ENCODE measurements at places on chromosomes 1 and 21.

DNA sequence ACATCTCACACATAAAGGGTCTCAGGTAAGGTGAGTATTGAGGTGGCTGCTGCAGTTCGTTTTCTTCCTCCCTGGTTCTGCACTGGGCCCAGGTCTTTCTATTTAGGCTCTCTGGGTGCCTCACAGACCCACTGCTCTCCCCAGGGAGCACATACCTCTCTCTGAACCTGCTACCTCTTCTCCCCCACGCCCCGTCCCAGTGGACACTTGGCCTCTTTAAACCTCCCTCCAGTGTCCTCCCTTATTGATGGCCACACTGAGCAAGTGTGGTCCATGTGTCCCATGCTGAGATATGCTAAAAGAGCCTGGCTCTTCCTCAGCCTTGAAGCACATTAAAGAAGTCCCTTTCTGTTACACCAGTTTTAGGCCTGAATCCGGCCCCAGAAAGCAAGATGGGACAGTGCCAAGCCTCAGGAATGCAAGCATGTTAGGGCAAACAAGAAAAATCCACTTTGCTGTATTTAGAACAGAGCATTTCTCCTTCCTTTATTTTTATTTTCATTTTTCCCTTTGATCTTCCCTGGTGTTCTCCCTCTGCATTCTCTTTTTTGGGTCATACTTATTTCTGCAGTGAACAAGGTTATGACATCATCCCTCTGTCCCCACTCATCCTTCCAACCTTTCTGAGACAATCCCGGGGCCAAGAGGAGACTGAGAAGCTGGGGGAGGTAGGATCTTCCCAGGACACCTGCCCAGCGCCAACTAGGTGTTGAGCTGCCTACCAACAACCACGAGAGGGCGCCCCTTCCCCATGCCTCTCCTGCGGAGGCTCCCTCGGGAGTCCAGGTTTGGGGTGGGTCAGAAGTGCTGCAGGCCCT lies 5.0 kb upstream of the CHI3L2 start:
- DNase-seq: peak; percentile 70

- peak; percentile 77 for DNase-seq
These were observed 61.7 kb upstream of the ADAR start for GRCh38 chr1:154669464-154670282.

DNA sequence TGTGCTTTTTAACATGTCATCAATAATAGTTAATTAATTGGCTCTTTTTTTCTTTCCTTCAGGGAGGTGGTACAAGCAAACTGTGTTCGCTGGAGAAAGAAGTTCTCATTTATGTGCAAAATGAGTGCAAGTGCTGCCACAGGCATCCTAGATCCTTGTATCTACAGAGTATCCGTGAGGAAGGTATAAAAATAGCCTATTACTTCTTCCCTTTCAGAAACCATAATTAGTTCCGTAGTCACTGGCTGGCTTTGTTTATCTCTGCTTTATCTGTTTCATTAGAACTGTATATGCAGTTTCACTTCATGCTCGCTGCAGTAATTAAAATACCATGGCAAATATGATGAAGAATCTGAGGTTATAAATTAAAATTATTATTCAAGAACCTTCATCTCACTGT lies 40.6 kb downstream of the EEIG2 start:
- no peak for DNase-seq

- peak; percentile 71 for DNase-seq
These were observed 26.7 kb upstream of the RPTN start for GRCh38 chr1:152185544-152186391.

DNA sequence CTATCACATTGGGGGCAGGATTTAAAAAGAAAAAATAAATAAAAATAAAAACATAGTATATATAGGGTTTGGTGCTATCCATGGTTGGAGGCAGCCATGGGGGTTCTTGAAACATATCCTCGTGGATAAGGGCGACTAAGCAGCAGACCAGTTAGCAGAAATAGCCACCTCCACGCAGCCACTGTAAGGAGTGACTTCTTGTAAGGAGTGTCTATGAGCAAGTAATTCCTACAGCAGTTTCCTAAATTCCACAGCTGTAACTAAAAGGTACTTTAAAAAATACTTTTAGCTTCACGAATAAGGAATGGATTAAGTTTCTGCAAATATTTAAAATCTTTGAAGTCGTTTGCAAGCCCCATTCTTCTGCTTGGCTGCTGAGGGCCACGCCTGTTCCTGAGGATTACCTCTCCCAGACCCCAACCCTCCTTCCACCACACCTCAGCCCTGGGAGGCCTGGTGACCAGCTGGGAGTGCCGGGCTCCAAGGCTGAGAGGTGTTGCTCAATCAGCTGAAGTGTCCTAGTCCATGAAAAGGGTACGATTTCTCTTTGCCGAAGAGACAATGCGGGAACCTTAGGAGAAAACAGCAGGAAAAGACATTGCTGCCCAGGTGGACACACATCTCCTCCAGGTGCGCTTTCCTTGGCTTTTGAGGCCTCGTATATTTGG lies 115.3 kb downstream of the ADSS2 start:
- DNase-seq: no peak

- DNase-seq: peak; percentile 77
These were observed 1017.0 kb downstream of the MRPL39 start for GRCh38 chr21:24590261-24590660.

GRCh38 chr1:193111641-193112090 lies 6.5 kb upstream of the GLRX2 start:
- no peak for DNase-seq

GRCh38 chr1:180218806-180219765 lies 11.0 kb upstream of the LHX4 start:
- no peak for DNase-seq
